ENCODE measurements at places on chromosomes 3 and 15.

DNA sequence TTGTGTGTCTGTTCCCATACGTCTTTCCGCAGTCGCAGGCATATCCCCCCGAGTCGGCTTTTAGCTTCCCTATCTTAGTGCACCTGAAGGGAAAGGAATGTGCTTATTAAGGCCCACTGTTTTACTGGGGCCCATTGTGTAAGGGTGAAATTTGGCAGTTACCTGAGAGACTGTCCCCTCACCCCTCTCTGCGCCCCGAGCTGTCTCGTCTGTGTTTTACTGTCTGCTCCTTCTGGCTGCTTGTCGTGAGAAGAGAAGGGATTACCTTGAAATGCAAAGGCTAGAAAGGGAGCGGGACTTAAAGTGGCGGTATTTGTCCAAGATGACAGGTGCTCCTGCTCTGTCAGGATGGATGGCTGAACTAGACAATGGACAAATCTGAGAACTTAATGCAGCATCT, 233.0 kb upstream of the POU1F1 start:
- no peak for DNase-seq

DNA sequence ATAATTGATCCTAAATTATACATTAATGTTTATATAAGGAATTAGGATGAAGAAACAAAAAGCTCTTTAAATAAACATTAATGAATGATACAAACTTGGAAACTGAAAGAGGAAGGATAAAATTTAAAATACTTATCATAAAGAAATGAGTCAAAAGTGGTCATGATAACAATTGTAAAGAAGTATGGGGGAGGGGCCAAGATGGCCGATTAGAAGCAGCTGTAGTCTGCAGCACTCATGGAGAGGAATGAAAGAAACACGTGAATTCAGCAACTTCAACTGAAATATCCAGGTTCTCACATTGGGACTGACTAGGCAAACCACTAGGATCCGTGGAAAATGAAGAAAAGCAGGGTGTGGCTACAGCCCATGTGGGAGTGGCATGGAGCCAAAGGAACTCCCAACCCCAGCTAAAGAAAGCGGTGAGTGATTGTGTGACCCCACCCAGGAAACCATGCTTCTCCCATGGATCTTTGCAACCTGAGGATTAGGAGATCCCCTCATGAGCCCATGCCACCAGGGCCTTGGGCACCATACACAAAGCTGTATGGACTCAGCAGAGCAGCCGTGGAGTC, 13.1 kb upstream of the CP start:
- DNase-seq = no peak

DNA sequence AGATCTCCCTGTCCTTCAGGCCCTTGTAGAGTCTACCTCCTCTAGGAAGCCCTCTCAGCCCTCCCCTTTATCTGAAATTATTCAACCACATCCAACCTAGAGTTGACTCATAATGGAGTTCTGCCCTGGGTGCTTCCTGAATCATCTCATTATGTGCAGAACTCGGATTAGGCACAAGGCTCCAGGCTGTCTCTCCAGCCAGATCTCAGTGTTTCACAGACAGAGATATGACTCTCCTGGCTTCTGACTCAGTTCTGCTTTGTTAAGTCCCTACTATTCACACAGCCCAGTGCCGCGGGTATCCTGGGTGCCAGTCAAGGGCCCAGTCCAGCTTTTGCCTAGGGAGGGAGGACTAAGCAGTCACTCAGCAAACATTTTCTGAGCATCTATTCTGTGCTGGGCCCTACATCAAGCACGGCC, 9.3 kb downstream of the STRA6 start:
- no peak for DNase-seq

GRCh38 chr15:36358523-36358922, 220.9 kb upstream of the CDIN1 start:
- DNase-seq = no peak

DNA sequence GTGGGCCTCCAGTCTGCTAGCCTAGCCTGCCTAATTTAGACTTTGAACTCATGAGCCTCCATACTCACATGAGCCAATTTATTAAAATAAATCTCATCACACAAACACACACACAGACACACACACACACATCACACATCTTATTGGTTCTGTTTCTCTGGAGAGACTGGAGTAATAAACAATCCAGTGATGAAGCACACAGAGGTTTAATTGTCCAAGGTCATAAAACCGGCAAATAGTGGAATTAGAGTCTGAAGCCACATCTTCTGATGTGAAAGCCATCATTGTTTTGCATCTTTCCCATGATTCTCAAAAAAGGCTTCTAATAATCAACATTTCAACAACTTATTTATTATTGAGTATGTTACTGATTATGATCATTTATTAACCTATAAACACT, 249.4 kb upstream of the KCNH8 start:
- DNase-seq = no peak

- DNase-seq = no peak
Observed at GRCh38 chr15:68765602-68766368, 54.9 kb downstream of the ANP32A start.

DNA sequence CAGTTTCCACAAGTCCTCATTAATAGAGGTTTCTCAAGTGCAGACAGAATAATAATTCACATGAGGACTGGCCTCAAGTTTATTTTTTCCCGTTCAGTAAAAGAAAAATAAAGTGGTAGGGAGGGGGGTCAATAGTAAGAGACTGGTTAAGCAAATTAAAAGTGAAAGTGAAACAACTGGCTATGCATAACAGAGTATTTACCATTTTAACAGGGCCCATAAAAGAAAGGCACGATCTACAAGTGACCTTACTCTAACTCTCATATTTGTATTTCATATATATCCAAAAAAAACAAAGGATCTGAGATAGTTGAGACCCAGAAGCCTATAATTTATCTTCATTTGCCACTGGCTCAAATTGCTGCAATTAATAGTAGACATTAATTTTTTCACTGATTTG, 686.3 kb downstream of the NTRK3 start:
- DNase-seq = no peak

- no peak for DNase-seq
Observed at GRCh38 chr15:101048176-101048575, 129.0 kb downstream of the LRRK1 start.

GRCh38 chr3:43759297-43759782, 68.6 kb downstream of the ABHD5 start:
- no peak for DNase-seq

DNA sequence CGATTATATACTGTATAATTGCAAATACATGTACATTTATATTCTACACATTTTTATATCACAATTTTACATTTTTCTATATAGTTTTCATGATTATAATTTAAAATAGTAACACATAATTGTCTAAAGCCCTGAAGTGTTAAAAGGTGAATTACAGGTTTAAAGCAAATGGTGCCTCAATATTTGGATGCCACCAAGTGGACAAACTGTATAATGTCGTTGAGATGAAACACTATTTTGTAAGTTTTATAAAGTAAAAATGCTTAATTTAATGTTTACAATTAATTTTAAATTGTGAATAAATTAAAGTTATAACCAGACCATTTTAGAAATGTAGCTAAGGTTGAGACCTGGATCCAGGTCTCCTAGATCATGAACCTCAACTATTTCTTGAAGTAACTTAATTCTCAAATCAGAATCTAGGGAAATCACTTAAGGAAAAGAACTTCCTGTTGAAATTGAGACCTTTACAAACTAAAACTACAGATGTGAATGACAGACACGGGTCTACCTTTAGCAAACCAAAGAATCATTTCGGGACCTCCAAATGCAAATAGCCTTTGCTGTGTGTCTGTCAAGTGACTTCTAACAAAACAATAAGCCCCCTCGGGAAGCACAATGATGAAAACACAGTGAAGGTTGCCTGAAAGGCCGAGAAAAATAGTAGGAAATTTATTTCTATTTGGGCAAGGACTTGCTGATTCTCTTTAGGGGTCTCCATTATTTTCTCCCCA, 37.8 kb downstream of the EHHADH start:
- no peak for DNase-seq

GRCh38 chr3:31882895-31883294, 98.2 kb downstream of the OSBPL10 start:
- no peak for DNase-seq

GRCh38 chr3:116929505-116930222, 220.1 kb downstream of the TUSC7 start:
- DNase-seq = no peak

GRCh38 chr3:187880441-187880840, 135.2 kb upstream of the BCL6 start:
- no peak for DNase-seq

DNA sequence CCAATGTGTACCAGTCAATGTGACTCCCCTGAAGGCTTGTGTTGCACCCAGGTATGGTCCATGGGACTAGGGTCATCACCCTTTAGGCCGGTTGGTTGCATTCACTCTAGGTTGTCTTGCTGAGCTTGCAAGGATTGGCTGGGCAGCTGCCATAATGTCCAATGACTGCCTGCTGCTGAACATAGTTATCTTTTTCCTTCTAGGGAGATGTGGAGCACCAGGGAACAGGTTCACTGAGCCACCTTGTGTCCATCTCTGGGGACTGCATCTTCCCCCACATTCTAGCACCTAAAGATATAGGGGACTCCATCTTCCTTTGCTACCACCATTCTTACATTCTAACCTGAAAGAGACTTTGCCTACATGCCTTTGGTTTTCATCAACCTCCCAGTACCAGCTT, 580.4 kb upstream of the TBL1XR1 start:
- DNase-seq = no peak

- no peak for DNase-seq
Observed at GRCh38 chr3:22979581-22979980, 223.5 kb upstream of the UBE2E2 start.

- DNase-seq = no peak
Observed at GRCh38 chr3:180180795-180181194, 144.1 kb upstream of the PEX5L start.

- DNase-seq = no peak
Observed at GRCh38 chr3:47273564-47273963, 9.0 kb downstream of the KIF9 start.
